ENCODE measurements at places on chromosomes 2 and 18.

DNA sequence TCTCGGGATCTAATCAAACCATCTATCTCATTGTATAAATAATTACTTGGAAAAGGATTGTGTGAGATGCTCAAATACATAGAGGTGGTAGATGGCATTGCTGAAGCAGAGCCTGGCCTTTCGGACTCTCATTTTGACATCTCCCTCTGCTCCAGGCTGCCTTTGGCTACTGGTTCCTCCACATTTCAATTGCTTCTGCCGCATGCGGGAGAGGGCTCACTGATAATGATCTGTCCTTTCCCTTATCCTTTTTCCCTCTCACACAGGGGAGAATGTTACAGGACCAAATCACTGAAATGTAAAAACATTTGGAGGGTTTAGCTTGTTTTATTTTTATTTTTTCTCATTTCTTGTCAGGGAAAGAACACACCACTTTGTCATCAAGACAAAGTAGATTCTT is 380.6 kb upstream of the UBE2E3 start:
- DNase-seq, result no peak

DNA sequence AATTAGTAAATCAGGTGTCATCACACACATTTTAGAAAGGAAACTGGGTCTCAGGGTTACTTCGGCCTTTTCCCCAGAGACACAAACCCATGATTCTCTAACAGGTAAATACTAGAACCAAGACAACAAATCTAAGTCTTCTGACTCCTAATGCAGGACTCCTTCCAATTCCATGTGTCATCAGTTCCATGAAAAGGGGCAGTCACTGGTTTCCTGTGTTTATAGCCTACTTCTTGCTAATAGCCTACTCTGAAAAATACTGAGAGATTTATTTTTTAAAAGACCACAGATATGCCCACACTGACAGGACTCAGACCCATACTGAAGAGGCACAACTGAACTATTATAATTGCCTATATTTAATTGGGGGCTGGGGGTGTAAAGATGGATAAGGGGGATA is 33.0 kb downstream of the RAB1A start:
- DNase-seq, result no peak

- DNase-seq, result no peak
Observed at GRCh38 chr18:13035249-13035914, 44.2 kb downstream of the CEP192 start.

GRCh38 chr18:52339891-52340371 is at the start of gene DCC:
Gene DCC (plus strand): TSS chr18:52340197. CDS start chr18:52340788, 591 bp downstream.
- DNase-seq, result no peak

DNA sequence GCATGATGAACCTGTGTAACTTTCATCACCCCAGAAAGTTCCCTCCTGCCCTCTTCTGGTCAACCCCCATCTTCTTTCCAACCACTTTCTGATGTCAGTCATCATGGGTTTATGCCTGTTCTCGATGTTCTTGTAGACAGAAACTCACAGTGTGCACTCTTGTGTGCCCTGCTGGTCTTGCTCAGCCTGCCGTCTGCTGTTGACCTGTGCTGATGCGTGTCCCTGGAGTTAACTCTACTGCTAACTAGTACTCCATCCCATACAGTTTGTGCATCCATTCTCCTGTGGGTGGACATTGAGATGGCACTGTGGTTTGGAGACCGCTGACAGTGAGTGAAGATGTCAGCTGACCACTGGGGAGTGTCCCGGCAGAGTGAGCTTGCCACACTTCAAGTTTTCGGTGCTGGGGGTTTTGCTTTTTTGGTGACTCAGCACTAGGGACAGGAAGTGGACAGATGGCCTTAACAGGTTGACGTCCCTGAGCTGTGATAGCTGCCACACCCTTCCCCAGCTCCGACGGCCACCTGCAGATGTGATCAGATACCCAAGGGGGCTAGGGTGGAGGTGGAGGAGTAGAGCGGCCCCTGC is 14.8 kb downstream of the KLHL29 start:
- no peak for DNase-seq

DNA sequence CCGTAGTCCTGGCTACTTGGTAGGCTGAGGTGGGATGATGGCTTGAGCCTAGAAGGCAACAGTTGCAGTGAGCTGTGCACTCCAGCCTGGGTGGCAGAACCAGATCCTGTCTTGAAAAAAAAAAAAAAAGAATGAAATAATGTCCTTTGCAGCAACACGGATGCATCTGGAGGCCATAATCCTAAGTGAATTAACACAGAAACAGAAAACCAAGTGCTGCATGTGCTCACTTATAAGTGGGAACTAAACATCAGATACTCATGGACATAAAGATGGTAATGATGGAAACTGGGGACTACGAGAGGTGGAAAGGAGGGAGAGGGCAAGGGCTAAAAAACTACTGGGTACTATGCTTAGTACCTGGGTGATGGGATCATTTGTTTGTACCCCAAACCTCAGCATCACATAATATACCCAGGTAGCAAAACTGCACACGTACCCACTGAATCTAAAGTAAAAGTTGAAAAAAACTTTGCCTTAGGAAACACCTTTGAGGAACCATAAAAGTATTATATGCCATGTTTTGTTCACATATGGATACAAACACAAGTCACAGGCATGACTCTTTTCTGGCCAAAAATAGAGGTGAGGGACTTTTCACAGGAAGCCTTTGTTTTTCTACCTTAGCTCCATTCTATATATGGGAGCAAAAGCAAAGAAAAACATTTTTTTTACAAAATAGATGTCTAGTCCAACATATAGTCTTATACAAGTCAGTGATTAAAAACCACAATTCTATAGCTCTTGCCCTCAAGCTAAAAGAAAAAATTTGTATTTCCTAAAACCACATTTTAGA is 36.6 kb downstream of the GPR155 start:
- no peak for DNase-seq

GRCh38 chr2:63763391-63763941 is 78.2 kb upstream of the UGP2 start:
- DNase-seq, result no peak

- no peak for DNase-seq
Observed at GRCh38 chr2:152243761-152244640, 68.4 kb upstream of the STAM2 start.

DNA sequence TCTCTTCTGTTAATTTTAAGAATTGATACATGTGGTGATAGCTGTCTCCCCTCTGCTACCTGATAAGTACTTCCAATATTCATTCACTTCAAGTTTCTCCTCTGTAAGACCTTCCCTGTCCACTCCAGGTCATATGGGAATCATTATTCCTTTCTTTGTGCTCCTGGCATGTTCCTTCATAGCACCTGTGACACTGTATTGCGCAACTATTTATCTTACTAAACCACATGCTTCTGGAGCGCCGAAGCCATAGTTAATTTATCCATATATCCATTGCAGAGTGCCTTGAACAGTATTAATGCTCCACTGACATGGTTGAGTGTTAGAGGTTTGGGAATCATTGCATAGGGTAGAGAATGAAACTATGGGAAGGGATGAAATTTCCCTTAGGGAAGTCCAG is 7.9 kb upstream of the PRKD3 start:
- no peak for DNase-seq

- no peak for DNase-seq
Observed at GRCh38 chr2:46029332-46029811, 267.8 kb upstream of the EPAS1 start.

GRCh38 chr2:114400890-114401289 is 41.6 kb upstream of the DPP10 start:
- DNase-seq, result no peak

GRCh38 chr18:74901362-74902146 is 303.9 kb downstream of the ZNF407 start:
- no peak for DNase-seq

Measured in stimulated activated CD8-positive, alpha-beta memory T cell treated with anti-CD3 and anti-CD28 coated beads, Interleukin-15, amount 100 ng/mL, for 24 hours (primary cell).